ENCODE measurements at places on chromosomes 11 and 22. TPM values are rescaled to one million over a fixed set of nuclear protein-coding genes. Genes with fewer than 3 reads are reported as not detected.

Gene BAIAP2L2
- total RNA-seq: 0.20 TPM

DNA sequence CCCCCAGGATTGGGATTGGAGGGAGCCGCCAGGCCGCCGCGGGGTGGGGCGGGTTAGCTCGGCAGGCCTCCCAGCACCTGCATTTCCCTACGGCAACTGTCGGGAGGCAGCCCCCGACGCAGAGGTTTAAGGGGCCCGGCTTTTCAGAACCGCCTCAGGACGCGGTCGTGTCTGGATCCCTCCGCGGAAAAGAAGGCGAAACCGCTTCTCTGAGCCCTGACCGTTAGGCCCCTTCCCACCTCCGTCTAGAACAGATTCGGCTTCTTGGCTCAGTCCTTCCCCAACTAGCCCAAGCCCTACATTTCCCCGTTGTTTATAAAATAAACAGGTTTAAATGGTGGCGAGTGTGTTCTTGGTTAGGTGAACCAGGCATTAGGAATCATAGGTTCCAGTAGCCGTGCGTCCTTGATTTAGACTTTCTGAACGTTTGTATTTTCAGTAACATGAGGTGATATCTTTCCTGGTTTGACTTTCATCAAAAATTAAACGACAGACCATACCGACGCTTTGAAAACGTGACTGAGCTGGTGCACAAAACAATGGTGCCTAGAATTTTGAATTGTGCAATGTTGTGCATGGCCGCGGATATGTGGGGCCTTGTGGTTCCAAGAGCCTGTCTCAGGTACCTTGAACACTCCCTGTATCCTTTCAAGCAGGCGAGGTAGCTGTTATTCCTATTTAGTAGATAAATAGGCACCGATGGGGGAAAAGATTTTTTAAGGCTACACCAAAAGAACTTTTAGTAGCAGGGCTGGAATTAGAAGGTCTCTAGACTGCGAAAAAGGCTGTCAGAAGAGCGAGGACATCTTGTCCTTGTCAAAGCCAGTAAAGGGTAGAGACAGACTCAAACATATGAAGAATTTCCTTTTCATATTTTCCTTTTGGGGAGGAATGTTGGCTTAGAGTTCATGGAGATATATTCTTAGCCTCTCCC lies 1.2 kb upstream of the HSPA8 start:
- peak; percentile 77 for DNase-seq

DNA sequence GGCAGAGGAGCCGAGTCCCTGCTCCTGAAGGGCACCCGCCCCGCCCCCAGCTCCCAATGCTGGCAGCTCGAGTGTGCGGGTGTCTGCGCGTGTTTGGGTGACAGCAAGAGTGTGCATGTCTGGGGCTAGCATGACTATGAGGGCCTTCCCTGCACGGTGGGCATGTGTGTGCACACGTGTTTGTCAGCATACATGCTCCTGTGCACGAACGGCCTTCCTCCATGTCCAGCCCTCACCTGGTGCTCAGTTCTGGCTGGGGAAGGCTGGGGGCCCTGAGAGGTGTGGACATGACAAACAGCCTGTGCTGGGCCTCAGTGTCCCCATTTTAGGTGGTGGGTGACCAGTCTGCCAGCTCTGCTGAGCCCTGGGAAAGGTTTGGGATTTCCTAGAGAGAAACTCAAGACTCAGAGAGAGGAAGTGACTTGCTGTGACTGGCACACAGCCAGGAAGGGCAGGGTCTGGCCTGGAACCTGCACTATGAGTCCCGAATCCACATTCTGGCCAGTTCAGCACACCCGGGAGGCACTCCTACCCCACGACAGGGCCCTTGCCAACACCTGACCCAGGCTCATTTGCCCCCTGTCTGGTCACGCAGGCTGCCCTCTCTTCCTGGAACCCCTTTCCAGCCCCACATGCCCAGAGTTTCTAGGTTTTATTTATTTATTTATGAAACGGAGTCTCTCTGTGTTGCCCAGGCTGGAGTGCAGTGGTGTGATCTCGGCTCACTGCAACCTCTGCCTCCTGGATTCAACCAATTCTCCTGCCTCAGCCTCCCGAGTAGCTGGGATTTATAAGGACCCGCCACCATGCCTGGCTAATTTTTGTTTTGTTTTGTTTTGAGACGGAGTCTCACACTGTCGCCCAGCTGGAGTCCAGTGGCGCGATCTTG lies 3.3 kb upstream of the SHISA8 start:
- DNase-seq: peak; percentile 64

GRCh38 chr11:15629690-15630321 lies 515.1 kb downstream of the INSC start:
- DNase-seq: no peak

DNA sequence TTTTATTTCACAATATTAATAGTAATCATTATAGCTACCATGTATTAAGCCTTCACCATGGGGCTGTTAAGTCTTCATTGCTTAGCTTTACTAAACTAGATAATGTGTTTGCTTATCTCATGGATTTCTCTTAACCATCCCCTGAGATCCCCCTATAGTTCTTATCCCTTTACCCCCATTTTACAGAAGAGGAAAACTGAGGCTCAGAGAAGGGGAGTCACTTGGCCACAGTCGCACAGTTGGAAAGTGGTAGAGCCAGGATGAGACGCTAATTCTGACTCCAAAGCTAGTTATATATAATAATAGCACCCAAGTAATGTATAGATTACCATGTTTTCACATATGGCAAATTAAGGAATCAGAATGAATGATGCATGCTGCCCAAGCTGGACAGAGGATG lies 9.7 kb upstream of the TFIP11 start:
- no peak for DNase-seq

DNA sequence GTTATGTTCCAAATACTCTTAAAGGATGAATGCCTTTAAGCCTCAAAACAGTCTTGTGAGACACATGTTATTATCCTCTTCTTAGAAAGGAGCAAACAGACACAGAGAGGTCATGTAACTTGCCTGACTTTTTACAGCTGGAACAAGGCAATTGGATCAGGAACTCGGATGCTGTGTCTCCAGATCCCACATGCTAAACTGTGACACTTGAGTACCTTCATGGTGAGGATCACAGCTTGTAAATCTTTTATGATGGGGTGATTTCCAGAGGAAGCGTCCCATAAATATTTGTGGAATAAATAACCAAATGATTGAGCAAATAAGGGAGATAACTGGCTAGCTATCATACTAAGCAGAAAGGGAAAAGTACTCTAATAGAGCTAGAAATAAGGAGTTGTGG lies 171.2 kb downstream of the C11orf91 start:
- DNase-seq: no peak

GRCh38 chr11:93193731-93194130 lies 4.1 kb downstream of the SLC36A4 start:
- no peak for DNase-seq

Measured in endothelial cell of umbilical vein (primary cell).